ENCODE measurements at places on chromosomes 1 and 21. TPM values are rescaled to one million over a fixed set of nuclear protein-coding genes. Genes with fewer than 3 reads are reported as not detected.
A peak's percentile ranks its signal among the peaks of the same experiment; 100 is the strongest.

DNA sequence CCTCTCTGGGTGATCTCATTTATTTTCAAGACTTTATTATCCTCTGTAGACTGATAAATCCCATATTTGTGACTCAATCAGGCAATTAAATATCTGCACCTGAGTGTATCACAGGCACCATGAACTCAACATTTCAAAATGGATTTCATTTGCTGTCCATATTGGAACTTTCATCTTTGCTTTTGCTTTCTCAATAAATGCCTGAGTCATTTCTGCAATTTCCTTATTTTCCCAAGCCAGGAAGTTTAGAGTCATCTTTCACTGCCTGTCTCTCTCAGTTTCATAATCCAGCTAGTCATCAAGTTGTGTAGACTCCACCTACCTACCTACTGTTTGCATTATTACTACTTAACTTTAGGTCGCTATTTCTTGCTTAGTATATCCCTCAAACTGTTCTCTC is 540.9 kb downstream of the LMO4 start:
- DNase-seq = no peak

The WNT4 gene
- 2.3 TPM for total RNA-seq

DNA sequence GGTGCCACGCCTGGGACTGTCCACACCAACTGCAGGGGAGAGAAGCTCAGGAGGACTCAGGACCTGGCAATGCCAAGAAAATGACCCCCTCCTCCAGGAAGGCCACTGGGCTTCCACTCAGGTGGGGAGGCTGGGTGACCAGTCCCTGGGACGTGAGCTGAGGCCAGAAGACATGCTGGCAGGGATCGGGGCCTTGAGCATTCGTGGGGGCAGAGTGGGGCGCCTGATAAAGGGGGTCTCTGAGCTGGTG is 15.3 kb upstream of the COL6A2 start:
- DNase-seq = no peak

GRCh38 chr1:4600615-4601460 is 53.6 kb upstream of the AJAP1 start:
- DNase-seq = no peak

The CRYZ gene
- 36.8 TPM for total RNA-seq

GRCh38 chr1:172917972-172918371 is 132.8 kb downstream of the TNFSF18 start:
- no peak for DNase-seq

DNA sequence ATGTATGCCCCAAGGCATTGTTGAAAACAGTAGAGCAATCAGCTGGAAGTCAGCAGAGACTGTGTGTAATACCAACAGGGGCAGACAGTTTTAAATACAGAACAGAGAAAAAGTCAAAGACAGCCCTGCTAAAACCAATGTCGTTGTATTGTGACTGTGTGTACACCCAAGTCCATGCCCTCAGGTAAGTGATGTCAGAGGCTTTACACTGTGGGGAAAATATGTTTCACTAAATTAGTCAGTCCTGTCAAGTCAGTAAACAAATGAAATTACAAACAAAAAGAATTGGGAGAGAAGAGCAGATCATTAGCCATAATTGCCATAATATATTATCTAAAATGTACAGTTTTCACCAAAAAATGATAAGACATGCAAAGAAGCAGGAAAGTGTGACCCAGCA is 2.4 kb upstream of the CYP2J2 start:
- no peak for DNase-seq

The OMA1 gene
- 20.8 TPM for total RNA-seq

- no peak for DNase-seq
Measured at GRCh38 chr1:16903054-16903453, 7.3 kb downstream of the RNU1-2 start.

GRCh38 chr1:107494061-107494460 is 353.2 kb downstream of the NTNG1 start:
- DNase-seq = no peak

- DNase-seq = no peak
Measured at GRCh38 chr21:39669485-39669884, 56.7 kb downstream of the B3GALT5 start.

- no peak for DNase-seq
Measured at GRCh38 chr1:235851939-235852338, 14.8 kb downstream of the LYST start.

GRCh38 chr1:119952496-119952895 is 56.2 kb upstream of the ADAM30 start:
- DNase-seq = no peak

DNA sequence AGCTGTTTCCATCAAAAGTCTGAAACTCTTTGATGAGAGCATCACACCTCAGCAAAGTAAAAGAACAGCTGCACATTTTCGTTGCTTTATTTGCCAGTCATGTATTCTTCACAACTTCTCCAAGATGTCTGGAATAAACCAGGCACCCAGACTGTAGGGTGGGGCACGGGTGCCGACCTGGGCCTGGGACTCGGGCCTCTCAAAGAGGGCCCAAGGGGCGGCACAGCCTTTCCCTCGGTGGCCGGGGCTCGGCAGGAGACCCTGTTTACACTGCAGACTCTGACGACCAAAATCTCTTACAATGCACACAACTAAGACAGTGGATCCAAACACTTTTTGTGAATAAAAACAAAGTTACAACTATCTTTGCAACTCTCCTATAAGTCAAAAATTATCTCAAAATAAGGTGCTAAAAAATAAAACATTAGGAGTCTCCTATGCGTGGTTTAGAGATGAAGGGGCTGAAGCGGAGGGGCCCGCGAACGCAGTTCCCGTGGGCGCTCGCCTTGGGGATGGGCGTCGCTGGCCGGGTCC is 696 bp downstream of the LSS start:
- DNase-seq = no peak

The WDR77 gene
- total RNA-seq = 32.2 TPM

GRCh38 chr1:64986903-64987871 is 20.8 kb upstream of the JAK1 start:
- DNase-seq = no peak

DNA sequence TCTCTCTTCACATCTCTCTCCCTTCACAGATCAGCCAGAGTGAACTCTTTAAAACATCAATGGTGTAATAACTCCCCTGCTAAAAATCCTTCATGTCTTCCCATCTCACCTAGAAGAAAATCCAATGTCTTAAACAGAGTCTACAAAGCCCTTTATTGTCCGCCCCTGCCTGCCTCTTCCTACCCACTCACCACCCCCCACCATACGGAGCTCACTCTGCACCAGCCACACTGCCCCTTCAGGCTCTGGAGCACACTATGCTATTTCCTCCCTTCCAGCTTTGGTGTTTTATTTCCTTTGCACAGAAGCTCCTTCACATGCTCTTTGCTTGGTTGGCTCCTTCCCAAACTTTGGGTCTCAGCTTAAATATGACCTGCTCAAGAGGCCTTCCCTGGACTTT is 10.2 kb downstream of the CAMK1G start:
- DNase-seq = no peak

DNA sequence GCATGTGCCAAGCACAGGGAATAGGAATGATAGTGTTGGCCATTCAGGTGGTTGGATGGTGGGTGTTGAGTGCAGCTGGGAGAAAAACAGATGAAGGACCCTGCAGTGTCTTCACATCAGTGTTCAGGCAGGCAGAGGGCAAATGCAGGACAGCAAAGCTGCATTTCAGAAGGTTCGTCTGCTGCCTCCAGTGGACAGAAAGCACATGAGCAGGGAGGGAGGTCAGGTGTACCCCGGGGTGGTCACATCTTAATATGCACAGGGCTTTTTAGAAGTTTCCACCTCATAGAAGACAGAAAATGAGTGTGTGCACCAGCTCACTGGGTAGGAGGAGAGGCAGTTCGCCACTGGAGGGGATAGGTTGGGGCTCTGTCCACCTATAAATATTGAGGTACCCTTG is 184.9 kb downstream of the SLC35F3 start:
- DNase-seq = no peak

- no peak for DNase-seq
Measured at GRCh38 chr1:16396591-16396990, 29.5 kb downstream of the SZRD1 start.

The ANGPTL3 gene
- not detected for total RNA-seq

DNA sequence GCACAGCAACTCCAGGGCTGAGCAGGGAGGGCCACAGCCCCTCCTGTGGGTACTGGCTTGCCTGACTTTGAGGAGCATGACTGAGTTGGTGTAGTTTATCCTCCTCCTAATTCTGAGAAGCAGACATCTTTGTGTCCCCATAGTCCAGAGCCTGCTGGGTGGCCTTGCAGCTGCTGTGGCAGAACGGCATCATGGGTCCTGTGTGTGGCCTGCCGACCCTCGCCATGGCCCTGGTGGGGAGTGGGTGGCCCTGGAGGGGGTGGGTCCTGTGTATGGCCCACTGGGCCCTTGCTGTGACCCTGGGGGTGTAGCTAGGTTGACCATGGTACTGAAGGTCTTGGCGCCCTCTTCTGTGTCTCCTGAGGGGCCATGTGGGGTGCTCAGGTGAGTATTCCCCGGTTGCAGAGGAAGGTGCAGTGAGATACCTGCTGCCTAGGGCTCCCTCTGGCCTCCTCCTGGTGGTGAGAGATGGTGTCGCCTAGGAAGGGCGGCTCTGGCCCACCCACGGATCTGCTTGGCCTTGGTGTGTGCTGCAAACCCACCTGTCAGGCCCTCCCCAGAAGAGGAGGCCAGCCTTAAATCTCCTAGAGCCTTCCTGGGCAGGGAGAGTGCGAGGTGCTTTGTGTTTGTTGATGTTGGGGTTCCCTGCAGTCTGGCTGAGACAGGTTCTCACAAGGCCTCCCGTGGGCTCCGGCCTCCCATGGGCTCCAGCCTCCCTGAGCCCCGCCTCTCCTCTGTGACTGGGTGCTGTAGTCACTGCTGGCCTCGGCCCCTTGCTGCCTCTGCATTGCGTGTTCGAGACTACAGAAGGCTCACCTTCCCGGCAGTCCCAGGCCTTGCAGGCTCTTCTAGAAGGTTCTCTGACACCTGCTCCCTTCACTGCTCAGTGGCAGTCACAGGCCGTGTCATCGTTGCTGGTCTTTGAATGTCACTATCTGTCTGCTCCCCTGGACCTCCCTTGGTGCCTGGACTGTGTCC is 7.8 kb downstream of the SNAP47 start:
- DNase-seq = peak; percentile 54

DNA sequence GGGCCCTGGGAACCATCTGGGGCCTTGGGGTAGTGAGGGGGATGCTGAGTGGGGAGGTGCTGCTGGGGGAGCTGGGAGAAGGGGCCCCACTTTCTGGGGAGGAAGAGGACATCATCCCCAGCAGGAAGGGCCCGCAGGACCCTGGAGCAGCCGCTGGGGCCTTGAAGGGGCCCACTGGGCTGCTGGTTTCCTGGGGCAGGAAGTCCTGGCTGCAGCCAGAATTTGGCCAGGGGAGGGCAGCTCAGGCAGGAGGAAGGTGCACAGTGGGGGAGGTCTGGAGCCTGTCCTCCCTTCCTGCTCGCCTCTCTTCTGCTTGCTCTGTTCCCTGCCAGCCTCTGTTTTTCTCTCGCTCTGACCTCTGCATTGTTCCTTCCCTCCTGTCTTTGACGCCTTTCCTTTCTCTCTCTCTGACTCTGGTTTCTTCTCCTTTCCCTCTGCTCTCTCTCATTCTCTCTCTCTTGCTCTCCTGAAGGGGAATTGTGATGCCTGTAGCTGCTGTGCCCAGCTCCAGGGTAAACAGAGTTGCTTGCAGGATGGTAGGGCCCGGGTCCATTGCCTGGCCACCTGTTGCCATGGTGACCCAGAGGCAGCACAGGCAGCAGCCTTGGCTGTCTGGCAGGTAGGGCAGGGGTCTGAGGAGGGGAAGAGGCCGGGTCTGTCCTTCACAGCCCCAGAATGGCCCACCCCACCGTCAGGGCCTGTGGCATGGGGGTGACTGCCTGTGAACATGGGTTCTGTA is 23.9 kb downstream of the ACOT11 start:
- DNase-seq = no peak

The OR2W3 gene
- 0.31 TPM for total RNA-seq

- no peak for DNase-seq
Measured at GRCh38 chr1:197171531-197171930, 25.1 kb upstream of the ASPM start.

- no peak for DNase-seq
Measured at GRCh38 chr1:162230517-162230916, 146.1 kb downstream of the SPATA46 start.

- no peak for DNase-seq
Measured at GRCh38 chr1:65985393-65986066, 192.8 kb downstream of the PDE4B start.

DNA sequence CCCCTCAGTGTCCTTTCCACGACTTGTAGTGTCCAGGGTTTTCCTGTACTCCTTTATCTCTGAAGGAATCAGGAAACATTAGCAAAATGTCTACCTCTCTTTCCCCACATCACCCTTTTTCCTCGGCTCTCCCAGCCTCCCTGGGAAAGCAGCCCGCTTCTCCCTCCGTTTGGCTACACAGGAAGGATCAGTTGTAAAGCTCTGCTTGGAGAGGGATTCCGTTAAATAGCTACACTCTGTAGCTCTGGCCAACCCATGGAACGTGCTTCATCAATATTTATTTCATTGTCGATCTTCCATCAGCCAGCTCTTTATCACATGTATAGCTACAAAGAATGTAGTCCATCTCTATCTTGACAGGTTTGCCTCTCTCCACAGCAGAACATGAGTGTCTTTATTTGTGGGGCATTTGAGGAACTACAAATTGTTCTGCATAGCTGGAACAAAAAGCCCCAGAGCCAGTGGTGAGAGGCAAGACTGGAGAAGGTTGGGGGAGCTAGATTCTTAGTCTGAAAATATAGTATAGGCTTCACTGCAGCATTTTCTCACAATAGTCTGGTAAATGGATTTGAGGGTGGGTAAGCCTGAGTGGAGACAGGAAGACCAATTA is 191.8 kb downstream of the SLC35F3 start:
- no peak for DNase-seq

DNA sequence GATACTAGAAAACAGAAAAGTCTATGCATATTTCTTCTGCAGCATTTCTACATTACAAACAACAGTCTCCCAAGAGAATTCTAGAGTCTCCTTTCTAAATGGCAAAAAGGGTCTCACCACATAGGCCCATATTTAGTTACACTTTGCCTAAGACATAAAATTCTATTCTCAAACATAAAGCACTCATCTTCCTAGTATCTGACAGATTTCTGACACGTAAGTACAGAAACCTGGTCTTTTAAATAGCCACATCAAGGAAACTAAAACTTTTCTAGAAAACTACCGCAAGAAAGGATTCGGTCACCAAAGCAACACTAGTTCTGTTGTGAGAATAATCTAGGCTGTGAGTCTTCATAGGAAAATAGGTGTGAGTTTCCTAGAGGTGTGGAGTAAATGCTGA is 33.6 kb upstream of the CTSK start:
- DNase-seq = no peak

GRCh38 chr1:177315261-177315660 is 144.5 kb downstream of the BRINP2 start:
- DNase-seq = no peak

- no peak for DNase-seq
Measured at GRCh38 chr1:113042285-113043143, 30.5 kb upstream of the LRIG2 start.

DNA sequence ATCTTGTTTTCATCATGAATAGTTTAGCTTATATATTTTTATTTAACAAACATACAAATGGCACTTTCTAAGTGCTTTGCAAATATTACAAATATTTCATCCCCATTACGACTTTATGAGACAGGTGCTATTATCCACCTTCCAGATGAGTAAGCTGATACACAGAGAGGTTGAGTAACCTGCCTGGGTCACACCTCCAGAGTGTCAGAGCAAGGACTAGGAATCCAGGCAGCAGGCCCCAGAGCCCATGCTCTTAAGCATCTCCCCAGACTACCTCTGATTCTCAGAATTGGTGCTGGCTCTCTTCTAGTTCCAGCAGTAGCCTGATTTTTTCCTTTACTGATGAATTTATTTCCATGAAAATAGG is 40.0 kb downstream of the EPHB2 start:
- DNase-seq = peak; percentile 36

The TYW3 gene
- 17.6 TPM for total RNA-seq

All from upper lobe of left lung (tissue), 6 donors.